ENCODE measurements at places on chromosomes 16 and 17.
A peak's percentile ranks its signal among the peaks of the same experiment; 100 is the strongest.

- DNase-seq = no peak
These were observed 592.9 kb downstream of the MAF start for GRCh38 chr16:79007614-79008013.

GRCh38 chr16:8572063-8572918 is 18.0 kb downstream of the TMEM114 start:
- no peak for DNase-seq

DNA sequence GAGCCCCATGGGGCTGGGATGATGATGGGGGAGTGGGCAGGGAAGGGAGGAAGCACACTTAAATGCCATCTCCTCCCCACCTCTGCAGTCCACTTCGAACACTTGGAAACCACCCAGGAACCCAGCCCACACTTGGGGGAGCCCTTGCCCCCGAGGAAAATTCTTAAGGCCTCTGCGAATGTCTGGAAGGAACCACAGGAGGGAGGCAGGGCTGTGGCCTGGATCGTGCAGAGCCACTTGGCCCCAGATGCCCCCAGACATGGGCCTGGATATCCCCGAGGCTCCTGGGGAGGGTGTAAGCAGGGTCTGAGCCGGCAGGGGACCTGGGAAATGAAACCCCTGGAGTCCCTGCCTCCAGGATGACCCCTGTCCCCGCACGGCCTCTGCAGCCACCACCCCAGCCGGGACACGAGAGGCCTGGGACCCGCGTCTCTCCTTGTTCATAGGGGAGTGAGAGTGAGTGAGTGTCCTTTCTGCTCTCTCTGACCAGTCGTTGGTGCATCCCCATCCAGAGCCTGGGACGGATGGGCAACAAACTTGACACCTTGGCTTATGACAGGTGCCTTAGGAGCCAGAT is 11.8 kb upstream of the MTSS2 start:
- no peak for DNase-seq

DNA sequence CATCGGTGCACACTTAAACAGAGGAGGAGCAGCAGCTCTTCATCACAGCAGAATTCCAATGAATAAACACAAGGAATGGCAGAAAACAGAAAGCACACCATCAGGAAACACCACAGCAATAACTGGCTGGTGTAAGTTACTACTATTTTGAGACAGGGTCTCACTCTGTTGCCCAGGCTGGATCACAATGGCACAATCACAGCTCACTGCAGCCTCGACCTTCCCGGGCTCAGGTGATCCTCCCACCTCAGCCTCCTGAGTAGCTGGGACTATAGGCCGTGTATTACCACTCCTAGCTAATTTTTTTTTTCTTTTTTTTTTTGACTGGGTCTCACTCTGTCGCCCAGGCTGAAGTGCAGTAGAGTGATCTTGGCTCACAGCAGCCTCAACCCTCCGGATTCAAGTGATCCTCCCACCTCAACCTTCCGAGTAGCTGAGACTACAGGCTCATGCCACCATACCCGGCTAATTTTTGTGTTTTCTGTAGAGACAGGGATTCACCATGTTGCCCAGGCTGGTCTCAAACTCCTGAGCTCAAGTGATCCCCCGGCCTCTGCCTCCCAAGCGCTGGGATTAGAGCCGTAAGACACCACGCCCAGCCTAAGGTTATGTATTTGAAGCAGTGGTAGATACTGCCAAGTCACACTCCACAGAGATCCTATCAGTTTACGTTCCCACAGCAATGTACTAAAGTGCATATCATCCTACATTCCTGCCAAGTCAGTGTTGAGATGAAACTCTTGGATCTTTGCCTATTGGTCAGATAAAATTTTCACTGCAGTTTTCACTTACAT is 20.7 kb downstream of the TRAP1 start:
- peak; percentile 75 for DNase-seq

DNA sequence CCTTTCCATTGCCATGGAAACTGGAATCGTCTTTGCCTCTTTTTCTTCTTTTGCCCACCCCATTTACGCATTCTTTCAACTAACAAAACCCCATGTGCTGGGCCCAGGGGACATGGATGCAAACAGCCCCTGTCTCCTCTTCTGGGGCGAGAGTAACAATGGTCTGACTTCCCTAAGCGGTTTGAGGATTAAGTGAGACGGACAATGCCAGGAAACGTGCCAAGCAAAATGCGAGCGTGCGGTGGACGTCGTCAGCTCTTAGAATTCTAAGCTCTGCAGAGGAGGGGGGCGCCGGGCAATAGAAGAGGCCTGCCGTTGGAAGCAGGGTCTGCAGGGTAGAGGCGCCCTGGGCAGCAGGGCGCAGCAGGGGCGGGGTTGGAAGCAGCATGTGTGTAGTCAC is 42.4 kb upstream of the JPH3 start:
- no peak for DNase-seq

DNA sequence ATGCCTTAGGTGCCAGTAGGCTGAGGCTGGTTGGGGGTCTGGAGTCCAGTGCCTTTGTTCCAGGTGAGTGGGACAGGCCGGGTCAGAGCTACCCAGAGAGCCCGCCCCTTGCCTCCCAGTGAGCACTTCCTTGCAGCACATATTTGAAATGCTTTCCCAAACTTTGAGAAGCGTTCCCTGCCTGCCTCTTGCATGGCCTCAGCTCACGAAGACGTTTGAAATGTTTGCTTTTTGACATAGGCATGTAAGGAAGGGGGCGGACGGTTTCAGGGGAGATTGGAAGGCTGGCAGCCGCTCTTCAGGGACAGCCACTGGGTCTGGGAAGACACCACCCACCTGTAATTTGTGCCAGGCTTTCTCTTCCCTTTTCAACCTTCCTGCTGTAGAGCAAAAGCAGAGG is 5.1 kb upstream of the FOXL1 start:
- no peak for DNase-seq

DNA sequence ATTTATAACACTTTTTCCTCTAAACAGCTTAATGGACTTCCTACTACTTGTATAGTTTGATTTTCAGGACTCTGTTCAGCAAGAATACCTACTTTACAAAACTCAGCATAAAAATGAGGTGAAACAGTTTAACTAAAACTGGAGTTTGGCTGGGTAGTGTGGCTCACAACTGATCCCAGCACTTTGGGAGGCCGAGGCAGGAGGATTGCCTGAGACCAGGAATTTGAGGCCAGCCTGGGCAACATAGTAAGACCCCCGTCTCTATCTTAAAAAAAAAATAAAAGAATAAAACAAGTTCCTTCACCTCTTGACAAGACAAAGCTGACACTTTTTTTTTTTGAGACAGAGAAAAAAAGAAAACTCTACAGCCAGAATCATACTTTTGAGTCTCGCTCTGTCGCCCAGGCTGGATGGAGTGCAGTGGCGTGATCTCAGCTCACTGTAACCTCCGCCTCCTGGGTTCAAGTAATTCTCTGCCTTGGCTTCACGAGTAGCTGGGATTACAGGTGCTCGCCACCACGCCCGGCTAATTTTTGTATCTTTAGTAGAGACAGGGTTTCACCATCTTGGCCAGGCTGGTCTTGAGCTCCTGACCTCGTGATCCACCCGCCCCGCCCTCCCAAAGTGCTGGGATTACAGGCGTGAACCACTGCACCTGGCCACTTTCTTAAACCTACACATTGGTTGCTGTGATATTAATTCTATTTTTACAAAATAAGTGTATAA is 2.6 kb downstream of the PDF start:
- DNase-seq = no peak

DNA sequence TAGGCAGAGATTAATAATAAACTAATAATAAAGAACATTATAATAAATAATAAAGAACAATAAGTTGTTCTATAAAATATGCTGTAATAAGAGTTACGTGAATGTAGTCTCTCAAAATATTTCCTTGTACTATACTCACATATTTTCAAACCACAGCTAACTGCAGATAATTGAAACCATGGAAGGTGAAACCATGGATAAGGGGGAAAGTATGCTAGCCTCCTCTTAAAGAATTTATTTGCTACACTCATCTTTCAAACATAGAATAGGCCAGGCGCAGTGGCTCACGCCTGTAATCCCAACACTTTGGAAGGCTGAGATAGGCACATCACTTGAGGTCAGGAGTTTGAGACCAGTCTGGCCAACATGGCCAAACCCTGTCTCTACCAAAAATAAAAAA is 18.5 kb downstream of the CYTH1 start:
- no peak for DNase-seq

- no peak for DNase-seq
These were observed 8.3 kb downstream of the ABCC3 start for GRCh38 chr17:50642722-50643656.

- DNase-seq = peak; percentile 97
These were observed 22.9 kb downstream of the SOCS1 start for GRCh38 chr16:11232852-11233726.

GRCh38 chr17:76327696-76328095 is 19.6 kb upstream of the QRICH2 start:
- no peak for DNase-seq

DNA sequence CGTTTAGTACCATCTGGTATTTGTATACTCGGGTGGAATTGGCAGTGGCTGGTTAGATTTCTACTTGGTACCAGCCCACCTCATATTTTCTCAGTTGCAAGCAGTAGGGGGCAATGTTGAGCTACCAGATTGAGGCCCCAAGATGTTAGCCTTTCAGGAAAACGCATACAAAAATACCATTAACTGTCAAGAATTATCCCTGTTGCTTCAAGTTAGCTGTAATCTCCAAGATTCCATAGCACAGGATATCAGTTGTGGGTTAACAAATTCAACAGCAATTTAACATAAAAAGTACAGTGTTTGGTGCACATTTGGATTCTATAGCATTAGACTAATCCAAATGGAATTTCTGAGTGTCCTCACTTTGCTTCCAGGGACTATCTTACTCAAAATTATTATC is 188.2 kb downstream of the FTO start:
- DNase-seq = peak; percentile 72

DNA sequence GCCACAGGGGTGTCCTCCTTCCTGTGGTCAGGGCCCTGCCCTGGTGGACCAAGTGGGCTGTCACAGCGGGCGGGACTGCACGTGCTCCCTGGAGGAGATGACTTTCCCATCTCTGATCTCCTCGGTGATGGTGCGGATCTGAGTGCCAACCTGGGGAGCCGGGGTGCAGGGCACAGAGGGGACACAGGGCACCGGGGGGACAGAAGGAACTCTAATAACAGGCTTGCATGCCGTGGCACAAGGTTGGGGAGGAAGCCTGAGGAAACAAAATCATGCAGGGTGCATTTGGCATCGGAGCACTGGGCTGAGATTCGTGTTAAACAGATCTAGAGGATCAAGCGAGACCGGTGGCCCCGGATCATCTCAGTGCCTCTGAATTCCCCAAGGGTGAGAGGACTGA is 3.4 kb downstream of the KRT36 start:
- DNase-seq = no peak

DNA sequence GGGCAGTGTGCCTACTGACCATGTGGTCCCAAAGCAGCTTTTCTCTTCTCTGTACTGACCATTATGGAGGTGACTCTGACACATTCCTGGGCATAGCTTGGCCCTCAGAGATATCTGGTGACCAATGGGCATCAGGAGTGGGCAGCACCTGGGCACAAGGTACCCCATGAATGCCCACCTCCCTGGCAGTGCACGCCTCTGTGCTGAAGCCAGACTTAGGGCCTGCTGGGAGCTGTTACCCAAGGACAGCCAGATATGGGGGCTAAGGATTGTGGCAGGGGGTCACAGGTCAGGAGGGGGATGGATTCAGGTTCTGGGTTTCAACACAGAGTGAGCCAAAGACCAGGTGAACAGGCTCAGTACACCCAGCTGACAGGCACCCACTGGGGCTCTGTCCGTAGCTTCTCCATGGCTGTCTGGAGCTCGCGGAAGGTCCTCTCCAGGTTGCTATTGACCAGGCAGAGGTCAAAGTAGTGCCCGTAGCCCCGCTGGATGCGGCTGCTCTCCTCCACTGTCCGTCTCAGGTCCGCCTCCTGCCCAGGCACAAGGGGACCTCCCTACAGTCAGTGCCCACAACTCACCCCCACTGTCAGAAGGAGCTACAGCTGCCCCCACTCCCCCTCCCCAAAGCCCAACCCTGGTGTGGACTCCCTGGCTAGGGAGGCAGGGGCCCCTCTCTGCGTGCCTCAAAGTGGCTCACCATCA is 29.7 kb downstream of the MPP2 start:
- DNase-seq = no peak

DNA sequence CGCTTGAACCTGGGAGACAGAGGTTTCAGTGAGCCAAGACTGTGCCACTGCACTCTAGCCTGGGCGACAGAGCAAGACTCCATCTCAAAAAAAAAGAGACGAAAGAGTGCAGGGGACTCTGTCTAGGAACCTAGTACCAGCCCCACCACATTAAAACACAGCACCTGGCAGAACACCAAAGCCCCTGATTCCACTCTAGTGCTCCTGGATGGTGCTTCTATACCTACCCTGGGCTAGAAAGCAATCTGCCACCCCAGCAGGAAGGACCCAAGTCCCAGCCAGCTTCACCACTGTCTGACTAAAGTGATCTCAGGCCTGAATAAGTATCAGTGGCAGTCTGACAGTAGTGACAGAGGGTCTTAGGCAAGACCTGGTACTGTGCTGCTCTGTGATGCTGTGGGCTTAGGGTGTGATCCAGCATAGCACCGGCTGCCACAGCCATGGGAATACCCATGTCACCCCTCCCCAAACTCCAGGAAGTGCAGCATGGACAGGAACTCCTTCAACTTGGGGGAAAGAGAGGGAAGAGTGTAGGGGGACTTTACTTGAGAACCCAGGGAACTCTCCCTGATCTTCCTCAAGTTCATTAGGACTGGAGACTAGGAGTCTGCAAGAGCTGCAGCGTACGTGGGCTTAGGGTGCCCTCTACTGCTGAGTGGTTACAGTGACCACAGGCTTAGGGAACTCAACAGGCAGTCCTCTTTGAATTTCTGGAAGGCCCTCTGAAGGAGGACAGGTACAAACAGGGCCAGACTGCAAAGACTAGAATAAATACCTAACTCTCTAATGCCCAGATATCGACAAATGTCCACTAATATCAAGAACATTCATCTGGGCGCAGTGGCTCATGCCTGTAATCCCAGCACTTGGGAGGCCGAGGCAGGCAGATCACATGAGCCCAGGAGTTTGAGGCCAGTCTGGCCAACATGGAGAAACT is 30.0 kb upstream of the RNF43 start:
- peak; percentile 92 for DNase-seq

DNA sequence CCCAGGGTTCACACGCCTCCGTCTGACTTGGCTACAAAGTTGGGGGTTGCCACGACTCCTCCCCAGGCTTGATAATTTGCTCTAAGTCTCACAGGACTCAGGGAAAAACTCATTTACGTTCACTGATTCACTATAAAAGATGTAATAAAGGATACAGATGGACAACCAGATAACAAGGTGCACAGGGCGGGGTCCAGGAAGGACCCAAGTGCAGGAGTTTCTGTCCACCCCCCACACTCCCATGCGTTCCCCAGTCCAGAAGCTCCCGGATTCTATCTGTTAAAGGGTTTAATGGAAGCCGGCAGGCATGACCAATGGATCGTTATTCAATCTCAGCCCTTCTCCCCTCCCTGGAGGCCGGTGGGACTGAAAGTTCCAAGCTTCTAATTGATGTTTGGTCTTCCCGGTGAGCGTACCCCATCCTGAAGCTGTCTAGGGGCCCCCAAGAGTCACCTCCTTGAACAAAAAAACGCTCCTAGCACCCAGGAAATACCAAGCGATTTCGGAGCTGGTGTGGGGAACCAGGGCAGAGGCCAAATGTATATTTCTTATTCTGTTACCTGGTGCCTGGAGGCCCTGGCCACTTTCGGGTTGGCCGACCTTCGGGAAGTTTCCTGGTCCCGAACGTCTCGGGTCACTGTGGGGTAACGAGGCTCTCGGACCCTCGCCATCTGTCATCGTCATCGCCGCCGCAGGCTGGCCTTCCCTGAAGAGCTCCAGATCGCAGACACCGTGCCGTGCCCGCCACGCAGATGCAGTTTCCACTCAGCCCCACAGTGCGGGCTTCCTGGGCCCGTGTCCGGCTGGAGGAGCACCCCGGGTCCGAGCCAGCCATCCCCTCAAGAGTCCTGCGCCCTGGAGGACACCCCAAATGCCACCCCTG is 13.5 kb upstream of the METRNL start:
- DNase-seq = no peak

GRCh38 chr16:77612596-77612995 is 109.7 kb upstream of the NUDT7 start:
- DNase-seq = no peak
